Activated effector memory CD4-positive, alpha-beta T cell treated with anti-CD3 and anti-CD28 coated beads, Interleukin-2, amount 50 U/mL, for 16 hours (primary cell): ENCODE measurements at places on chromosomes 4 and X.

- no peak for DNase-seq
These were observed 229.3 kb downstream of the IDS start for GRCh38 chrX:149275836-149276235.

GRCh38 chr4:36997727-36998126 lies 246.8 kb upstream of the NWD2 start:
- no peak for DNase-seq

DNA sequence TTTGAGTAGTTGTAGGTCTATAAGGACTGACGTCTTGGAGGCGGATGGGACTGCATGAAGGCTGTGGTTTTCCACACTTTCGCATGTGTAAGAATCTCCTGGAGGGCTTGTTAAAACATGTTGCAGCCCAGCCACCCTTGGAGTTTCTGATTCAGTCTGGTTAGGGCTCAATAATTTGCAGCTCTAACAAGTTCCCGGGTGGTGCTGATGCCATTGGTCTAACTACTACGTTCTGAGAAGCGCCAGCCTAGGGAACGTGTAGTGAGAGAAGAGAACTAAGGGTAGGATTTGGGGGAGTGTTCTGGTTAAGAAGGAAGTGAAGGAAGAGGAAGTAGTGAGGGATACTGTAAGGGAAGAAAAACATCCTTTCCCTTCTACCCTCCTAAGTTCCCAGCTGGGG lies 138.9 kb downstream of the LARP7 start:
- no peak for DNase-seq

DNA sequence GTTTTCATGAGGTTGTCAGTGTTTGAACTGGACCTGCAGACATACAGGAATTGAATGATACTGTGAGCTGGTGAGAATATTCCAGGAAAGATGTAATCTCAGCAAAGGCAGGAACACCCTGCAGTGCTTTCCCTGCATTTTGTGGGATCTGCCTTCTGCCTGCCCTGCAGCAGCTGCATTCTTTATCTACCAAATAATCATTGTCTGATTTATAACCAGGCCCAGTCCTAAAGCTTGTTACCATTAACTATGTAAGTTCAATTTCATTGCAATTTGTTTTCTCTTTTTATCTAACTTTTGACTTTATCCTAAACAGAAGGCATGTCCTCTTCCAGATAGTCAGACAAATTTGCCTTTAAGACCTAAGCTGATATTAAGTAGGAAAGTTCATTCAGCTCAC lies 99.8 kb upstream of the NOCT start:
- DNase-seq: no peak

GRCh38 chrX:123339221-123339905 lies 155.3 kb downstream of the GRIA3 start:
- DNase-seq: no peak

- no peak for DNase-seq
These were observed 74.3 kb downstream of the NPNT start for GRCh38 chr4:105969575-105969974.

DNA sequence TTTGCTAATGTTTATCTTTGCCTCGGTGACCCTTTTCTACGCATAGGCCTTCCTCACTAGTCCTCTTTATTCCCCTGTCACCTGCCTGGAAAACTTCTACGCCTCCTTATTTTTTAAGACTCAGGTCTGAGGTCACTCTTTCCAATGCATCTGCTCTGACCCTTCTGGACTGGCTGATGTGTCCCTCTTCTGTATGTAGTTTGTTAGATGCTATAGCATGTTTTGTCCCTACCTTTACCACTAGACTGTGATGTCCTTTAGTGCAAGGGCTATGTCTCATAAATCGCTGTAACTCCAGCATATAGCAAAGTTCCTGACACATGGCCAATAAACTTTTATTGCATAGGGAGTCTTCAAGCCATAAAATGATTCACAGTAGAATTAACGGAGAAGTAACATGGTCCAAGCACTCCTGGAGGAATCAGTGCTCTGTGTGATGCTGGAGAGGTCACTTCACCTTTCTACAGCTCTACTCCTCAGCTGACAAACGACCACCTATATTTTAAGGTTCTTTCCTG lies 872.5 kb upstream of the SLIT2 start:
- DNase-seq: no peak

DNA sequence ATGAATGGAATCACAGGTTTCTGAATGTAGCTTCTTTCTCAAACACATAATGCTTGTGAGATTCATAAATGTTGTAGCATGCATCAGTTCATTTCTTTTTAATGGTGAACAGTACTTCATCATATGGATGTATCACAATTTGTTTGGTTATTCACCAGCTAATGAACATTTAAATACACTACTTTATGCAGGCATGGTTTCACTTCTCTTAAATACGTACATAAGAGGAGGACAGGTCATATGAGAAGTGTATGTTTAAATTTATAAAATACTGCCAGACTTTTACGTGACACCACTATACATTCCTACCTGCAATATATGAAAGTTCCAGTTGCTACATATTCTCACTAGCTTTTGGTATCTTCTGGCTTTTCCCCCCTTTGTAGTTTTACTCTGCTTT lies 65.4 kb downstream of the ANKRD17 start:
- DNase-seq: no peak

DNA sequence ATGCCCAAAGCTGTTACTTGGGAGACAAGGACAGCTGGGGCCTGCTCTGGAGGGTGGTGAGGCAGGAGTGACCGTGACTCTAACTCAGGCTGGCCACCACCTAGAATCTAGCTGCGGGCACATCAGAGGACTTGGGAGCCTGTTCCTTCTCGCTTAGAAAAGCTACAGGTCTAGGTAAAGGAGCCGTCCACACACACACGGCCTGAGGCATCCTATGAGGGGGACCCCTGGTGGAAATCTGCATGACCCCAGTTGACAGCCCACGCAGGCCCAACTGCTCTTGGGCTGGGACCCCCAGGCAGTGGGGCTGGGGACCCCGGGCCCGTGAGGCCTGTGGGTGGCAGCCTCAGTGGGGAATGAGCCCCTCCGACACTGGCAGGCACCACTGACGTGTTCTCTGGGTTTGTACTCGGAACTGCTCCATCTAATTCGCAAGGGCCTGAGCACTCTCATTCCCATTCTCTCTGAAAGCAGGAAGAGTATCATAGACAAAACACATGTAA lies 75.6 kb downstream of the ACOX3 start:
- no peak for DNase-seq

- DNase-seq: no peak
These were observed 451.2 kb downstream of the FAT4 start for GRCh38 chr4:125765941-125766340.

GRCh38 chr4:39062094-39062769 lies at the start of gene KLHL5:
TSS of gene KLHL5 (plus strand) at chr4:39062232. CDS start at chr4:39062653, 421 bp downstream.
- DNase-seq: no peak

- no peak for DNase-seq
These were observed 68.0 kb downstream of the LUZP4 start for GRCh38 chrX:115357326-115358120.

DNA sequence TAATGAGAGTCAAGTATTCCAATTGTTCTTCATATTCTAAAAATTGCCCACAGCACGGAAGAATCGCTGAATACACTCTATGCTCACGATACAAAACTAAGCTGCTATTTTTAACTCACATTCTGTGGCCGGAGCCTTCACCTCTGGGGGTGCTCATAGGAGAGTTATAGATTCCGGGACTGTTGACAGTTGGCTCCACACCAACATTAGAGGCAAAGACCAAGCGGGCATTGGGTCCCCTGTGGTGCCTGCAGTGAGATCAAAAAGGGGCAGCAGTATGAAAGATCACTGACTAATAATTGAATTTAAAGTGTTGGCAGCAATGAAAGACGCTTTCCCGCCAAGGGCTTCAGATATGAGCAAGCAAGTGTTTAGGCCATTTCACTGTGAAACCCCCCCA lies 146.0 kb downstream of the TMEM144 start:
- DNase-seq: no peak

DNA sequence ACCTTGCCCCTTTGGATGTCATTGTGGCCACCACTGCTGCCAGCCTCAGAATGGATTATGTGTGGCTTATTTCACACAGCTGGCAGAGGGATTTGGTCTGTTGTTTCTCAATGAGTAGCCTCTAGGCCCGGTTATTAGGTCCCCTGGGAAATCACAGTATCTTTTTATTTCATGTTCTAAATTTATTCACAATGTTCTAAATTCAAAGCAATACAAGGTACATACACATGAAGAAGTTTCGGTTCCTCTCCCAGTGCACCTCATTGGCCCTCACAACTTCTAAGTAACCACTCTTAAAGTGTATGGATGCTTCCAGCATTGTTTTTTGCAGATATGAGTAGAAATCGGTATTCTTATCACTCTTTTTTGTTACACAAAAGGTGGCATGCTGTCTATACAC lies 262.7 kb downstream of the RCHY1 start:
- no peak for DNase-seq

GRCh38 chrX:150063674-150064073 lies 125.4 kb upstream of the EOLA2 start:
- no peak for DNase-seq

GRCh38 chr4:185933078-185933581 lies 121.1 kb upstream of the SORBS2 start:
- no peak for DNase-seq

- no peak for DNase-seq
These were observed 157.1 kb upstream of the FTHL17 start for GRCh38 chrX:31228909-31229308.

DNA sequence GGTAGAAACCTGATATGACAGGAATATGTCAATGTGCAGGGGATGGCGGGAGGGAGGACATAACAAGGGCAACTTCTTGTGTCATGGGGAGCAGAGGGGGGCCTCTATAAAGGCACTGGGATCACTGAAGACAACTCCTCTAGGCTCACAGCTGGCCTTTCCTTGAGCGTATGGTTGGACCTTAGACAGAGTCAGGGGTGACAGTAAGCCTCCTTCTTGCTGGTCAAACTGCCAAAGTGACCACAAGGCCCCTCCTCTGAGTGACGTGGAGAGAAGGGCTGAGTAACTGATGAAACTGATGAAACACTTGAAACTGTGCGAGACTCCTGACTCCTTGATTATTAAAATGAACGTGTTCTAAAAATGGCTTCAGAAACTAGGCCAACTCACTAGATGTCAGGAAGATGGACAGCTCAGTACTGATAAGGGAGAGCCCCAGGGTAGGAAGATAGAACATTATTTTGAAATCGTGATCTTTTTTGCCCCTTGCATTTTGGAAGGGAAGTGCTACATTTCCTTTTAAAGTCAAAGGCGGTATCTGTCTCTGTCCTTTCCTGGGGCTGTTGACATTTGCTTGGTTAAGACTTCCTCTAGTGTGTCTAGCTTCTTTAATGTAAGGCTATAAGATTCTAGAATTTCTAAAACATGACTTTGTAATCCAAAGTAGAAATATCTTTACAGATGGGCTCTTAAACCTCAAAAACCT lies 1.6 kb downstream of the RAB33A start:
- DNase-seq: peak; percentile 69

- DNase-seq: no peak
These were observed 90.2 kb upstream of the SLITRK2 start for GRCh38 chrX:145727476-145727875.

- no peak for DNase-seq
These were observed 6.2 kb upstream of the CXCL13 start for GRCh38 chr4:77599378-77599777.

- DNase-seq: no peak
These were observed 72.3 kb downstream of the ZFX start for GRCh38 chrX:24221872-24222271.

GRCh38 chr4:107647591-107647990 lies 72.4 kb downstream of the PAPSS1 start:
- no peak for DNase-seq

DNA sequence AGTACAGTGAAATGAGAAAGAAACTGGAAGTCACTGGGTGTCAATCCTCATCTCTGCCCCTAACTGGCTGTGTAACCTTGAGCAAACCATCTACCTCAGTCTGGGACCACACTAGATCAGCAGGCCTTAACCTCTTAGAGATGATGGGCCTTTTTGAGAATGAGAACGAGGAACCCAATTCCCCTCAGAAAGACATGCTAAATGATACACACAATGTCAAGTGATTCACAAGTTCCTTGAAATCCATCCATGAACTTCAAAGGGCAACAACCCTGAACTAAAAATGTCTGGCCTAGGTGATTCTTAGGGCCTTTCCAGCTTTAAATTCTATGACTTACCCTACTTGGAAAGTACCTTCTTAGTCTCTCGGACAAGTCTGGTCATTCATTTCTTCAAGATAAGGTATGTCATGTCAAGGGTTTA lies 47.4 kb downstream of the ACSL4 start:
- DNase-seq: no peak

DNA sequence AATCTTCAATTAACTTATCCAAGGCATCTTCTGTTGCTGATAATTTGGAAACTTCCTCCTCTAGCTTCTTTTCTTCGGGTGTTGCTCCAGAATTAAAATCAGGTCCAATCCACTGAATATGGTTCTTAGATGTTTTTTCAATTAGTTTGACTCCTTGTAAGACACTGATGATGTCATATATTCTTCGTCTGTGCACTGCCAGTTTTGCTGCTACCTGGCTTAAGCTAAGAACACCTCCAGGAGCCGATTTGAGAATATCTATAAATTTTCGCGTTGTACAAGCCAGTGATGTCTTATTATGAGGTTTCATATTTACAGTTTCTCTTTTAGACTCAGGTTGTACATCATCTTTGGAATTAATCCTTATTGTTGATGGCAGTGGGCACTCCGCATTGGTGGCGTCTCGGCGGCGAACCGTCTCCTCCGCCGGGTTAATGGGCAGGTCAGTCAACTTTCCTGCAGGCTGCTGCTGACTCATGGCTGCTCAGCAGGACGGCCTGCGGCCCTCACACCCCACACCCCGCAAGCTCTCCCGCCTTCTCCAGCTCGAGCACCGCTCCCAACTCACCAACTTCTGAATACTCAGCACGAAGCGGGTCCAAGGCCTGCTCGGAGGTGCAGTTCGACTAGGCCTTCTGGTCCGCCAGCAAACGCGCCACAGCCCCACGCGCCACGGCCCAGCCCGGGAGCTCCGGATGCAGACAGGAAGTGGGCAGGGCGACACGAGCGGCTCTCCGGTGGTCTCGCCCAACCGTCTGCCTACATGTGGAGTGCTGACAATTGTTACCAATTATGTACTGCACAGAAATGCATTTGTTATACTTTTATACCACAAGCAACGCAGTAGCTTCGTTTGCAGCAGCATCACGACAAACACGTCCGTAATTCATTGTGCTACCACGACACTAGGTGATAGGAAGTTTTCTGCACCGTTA lies 49.2 kb upstream of the FHL1 start:
- no peak for DNase-seq

DNA sequence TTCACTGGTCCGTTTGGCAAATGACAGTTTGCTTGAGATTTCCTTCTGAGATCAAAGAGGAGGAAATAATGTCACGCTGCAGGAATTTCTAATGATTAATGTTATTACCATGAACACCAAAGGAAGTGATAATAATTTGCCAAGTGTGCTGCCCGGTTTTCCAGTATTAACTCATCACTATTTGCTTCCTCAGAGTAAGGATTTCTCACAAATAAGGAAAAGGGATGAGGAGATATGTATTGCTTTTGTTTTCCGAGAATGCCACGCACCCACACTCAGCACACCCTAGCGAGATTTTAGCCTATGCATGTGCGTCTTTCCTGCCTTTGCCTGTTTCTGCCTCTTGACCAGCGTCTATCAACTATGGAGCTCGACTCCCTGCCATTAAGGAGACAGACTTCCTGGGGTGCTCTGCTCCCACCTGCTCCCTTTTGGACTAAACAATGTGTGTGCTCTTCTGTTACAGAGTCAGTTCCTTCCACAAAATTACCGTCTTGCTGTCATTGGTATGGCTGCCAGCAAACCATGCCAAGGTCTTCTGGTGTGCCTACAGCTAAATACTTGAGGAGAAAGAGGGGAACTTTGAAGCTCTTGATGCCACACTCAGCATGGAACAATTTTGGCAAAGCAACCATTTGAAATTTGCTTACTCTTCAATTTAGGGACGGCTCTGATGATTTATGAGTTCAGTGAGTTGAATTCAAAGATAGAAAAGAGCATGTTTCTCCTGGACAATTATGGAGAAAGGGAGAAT lies 393.1 kb upstream of the ZFP42 start:
- no peak for DNase-seq
